ENCODE measurements at places on chromosomes 4 and X.

DNA sequence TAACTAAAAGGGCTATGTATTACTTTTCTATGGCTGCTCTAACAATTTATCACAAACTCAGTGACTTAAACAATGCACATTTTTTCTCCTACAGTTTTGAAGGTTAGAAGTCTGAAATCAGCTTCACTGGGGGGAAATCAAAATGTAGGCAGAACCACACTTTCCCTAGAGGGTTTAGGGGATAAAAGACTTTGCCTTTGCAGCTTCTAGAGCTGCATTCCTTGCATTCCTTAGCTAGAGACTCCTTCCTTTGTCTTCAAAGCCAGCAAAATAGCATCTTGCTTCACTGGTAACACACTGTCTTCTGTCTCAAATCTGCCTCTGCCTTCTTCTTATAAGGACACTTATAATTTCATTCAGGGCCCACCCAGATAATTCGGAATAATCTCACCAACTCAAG, 152.4 kb upstream of the SPIN4 start:
- DNase-seq, result no peak

- no peak for DNase-seq
Measured at GRCh38 chrX:118249146-118249545, 96.8 kb upstream of the WDR44 start.

DNA sequence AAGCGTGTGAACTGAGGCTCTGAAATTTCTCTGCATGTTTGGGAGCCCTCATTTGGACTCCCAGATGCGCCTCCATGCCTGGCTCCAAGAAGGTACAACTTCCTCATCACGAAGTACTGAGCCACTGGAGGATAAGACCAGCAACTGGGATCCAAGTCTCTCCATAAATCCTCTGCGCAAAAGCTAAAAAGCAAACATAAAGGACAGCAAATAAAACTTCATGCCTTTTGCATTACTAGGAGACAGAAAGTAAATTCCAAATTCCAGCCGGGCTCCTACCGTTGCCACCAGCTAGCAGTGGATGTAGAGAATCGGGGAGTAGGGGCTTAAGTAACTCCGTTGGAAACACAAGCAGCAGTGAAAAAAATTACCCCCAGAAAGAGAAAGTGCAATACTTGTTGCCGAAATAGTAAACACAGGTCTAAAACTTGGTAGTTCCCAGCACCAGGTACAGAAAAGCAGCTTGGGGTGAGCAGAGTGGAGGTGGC, 477.1 kb upstream of the TENM3 start:
- no peak for DNase-seq

- no peak for DNase-seq
Measured at GRCh38 chrX:140354431-140355120, 150.3 kb downstream of the SOX3 start.

- no peak for DNase-seq
Measured at GRCh38 chr4:14575289-14575688, 427.0 kb upstream of the CPEB2 start.
